ENCODE measurements at places on chromosomes 1 and 21. TPM values are rescaled to one million over a fixed set of nuclear protein-coding genes. Genes with fewer than 3 reads are reported as not detected.

GRCh38 chr1:40750451-40750908 is 33.1 kb upstream of the KCNQ4 start:
- DNase-seq: no peak

DNA sequence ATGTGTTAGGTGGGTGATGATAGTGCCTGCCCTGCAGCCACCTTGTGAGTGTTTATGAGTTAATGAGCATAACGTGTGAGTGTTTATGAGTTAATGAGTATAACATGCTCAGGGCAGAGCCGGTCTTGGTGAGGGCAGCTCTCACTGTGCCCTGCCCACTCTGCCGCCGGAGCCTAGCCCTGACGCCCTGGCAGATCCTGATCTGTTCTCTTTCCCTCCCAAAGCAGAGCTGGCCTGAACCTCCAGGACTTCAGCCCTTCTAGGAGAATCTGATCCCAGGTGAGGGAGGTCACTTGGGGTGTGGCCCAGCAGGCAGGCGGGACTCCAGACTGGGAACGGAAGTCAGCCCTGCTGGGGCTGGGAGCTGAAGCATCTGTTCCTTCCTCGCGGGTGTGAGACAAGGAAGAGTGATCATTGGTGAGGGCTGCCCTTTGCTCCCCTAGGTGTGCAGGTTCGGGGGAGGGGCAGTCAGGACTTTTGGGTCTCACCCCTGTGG is 5.7 kb downstream of the FBLIM1 start:
- no peak for DNase-seq

GRCh38 chr1:194809665-194810064 is 1623.3 kb upstream of the B3GALT2 start:
- no peak for DNase-seq

DNA sequence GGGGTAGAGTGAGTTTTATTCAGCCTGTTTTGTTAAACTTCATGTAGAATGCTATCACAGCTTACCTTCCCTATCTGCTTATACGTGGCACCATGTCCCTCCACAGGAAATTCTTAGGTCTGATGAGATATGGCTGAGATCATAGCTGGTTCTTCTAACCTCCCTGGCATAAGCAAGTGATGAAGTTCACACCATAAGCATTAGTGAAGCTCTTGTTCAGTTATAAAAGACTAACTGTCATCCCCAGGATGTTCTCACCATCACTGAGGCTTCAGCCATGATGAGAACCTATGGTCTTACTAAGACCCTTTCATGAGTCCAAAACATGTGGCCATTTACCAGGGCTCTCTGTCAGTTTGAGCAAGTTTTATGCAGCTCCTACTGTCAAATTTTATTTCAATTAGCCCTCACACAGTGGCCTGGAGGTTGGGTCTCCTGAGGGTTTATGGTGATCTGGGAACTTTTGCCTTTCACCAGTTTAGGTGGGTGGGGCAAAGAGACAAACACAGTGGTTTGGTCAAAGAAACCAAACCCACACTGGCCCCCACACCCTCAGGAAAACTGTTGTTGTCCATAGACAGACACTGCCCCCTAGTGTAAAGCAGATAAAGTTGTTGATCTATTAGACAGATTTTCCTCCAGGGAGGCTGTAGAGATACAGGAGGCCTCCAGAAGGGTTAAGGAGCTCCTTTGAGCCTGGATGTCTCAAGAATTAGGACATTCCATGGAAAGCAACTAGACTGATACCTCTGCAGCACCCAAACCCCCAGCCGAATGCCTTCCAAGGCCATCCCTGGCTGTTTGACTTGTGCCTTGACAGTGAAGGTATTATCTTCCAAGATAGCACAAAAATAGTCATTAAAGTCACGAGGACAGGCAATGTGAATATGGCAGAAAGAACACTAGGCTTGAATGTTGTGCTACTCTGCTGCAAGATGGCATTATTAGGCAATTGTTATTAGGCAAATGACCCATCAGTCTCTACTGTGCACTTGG is 5.0 kb downstream of the SLC22A15 start:
- no peak for DNase-seq

NHLH2 gene
- not detected for polyA plus RNA-seq
